HFFc6 (cell line): ENCODE measurements at places on chromosomes 16 and 17. TPM values are rescaled to one million over a fixed set of nuclear protein-coding genes. Genes with fewer than 3 reads are reported as not detected.

DNA sequence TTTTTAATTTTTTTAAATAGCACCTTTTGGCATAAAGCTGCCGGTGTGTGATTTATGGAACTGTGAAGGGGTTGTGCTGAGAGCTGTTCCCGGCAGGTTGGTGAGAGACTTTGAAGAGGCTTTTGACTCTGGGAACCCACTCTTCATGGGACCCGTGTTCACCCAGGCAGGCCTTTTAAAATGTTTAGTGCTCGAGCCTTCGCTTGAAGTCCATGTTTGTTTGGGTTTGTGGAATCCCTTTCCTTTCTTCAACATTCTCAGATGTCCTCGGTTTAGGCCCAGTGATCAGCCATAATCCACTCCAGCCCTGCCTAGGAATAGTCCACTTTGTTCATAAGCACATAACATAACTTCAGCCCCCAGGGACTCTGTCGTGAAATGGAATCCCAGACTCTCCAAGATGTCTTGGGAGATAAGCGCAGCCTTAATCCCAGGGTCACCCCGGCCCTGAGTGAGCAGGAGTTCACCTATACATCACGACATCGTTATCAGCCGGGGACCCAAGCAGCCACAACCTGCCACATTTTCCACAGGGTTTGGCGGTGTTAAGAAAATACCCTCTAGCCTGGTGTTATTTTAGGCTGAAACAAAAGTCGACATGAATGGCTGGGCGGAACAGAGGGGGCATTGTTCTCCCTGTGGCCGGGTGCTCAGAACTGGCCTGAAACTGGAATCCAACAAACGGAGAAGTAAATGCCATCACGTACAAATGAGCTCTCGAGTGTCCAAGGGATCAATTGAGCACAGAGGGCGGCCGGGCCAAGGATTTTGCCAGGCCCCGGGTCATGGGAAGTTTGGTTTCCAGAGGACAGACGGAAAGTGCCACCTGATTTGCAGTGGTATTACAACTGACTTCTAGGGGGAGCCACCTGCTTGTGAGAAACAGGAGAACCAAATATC, 145.7 kb upstream of the IRX3 start:
- no peak overlapping the region for H3K4me3 ChIP-seq
- H3K27ac ChIP-seq = peak overlapping the region; percentile 48; the same call in 1 of the 2 replicates
- H3K36me3 ChIP-seq = peaks cover 6% of the 10 kb centered on the region
- H3K4me1 ChIP-seq = peaks cover 35% of the 10 kb centered on the region

DNA sequence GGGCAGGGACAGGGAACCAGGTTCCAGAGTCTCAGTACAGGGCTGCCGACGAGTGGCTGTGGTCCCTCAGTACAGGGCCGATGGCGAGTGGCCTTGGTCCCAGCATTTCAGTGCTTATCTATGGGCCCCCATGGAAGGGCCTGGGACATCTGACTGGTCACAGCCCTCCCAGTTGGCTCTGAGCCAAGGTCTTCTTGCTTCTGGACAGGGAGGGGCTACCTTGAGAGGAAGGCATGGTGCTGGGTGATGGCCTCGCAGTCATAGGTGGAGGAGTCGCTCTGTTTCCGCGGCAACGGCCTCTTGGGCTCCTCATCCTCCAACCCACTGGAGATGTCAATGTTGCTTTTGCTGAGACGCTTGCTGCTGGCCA, 32.5 kb downstream of the PIMREG start:
- H3K27ac ChIP-seq = no peak overlapping the region
- no peaks in the 10 kb centered on the region for H3K36me3 ChIP-seq
- H3K4me1 ChIP-seq = peaks cover 29% of the 10 kb centered on the region

Gene ZNF213
- total RNA-seq = 7.0 to 7.6 TPM (median 7.4 TPM) in 3 replicates

Gene CHD9NB
- 2.1 to 2.7 TPM (median 2.1 TPM) in 3 replicates for total RNA-seq

- H3K27ac ChIP-seq = peak overlapping the region; percentile 73
- peaks cover 17% of the 10 kb centered on the region for H3K36me3 ChIP-seq
- no peaks in the 10 kb centered on the region for H3K27me3 ChIP-seq
- H3K4me3 ChIP-seq = peak overlapping the region; percentile 6; the same call in 1 of the 2 replicates
These were observed 31.5 kb downstream of the ANKFY1 start for GRCh38 chr17:4232168-4232813.
